ENCODE measurements at places on chromosomes 1 and 21.

- DNase-seq, result no peak
Observed at GRCh38 chr1:69312055-69312732, 255.5 kb upstream of the LRRC7 start.

- no peak for DNase-seq
Observed at GRCh38 chr1:23801876-23802275, 1.3 kb upstream of the GALE start.

DNA sequence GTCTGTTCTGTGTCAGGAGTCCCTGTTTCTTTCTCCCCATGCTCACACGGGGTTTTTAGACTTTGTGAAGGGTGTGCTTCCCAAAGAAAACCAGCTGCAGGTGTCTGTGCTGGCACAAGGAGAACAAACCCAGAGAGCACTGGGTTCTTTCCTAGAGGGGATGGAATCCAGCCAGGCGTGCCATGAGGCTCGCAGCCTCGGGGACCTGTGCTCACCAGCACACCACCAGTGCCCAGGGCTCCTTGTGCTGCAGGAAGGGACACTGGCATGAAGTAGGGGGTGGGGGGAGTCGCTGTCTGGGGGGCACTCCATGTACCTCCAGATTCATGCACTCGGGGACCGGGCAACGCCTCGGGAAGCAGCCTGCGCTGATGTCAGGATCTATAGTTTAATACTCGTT is 57.9 kb downstream of the AGPAT3 start:
- no peak for DNase-seq

- no peak for DNase-seq
Observed at GRCh38 chr1:21034725-21035628, 141.7 kb downstream of the EIF4G3 start.

DNA sequence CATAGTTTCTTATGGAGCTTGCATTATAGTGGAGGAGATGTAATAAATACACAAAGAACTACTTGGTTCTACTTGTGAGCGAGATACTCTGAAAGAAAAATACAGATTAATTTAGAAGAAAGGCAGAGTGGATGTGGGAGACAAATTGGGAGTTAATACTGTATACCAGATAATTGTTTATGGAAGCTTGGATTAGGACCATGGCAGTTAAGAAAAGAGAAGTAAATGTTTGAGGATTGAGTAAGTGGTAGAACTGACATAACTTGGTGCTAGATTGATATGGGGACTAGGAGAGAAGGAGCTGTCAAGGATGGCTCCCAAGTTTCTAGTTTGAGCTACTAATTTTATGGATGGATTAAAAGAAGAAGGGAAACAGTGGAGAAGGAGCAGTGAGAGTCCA is 47.3 kb downstream of the INKA2 start:
- DNase-seq, result no peak

GRCh38 chr1:177043597-177043996 is 120.9 kb downstream of the ASTN1 start:
- no peak for DNase-seq

DNA sequence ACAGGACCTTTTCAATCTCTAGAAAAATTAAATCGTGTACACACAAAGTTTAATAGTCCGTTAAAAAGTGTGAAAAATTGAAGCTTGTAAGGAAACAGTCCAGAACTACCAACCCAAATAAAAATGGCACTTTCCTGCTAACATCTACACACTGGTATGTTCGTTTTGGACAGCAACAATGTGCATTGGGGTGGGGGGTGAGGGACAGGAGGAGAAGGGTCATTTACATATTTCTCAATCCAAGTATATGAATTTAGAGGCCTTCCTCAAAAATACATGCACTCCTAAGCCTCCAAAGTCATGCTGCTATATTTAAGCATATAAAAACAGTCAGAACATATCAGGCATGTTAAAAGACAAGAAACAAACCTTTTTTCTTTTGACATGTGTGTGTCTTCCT is 2.5 kb downstream of the PPP1R15B start:
- no peak for DNase-seq

GRCh38 chr1:223712850-223713474 is 623 bp downstream of the CAPN2 start:
- DNase-seq, result no peak
